Effector memory CD8-positive, alpha-beta T cell (primary cell): ENCODE measurements at places on chromosomes 12 and 14.
A peak's percentile ranks its signal among the peaks of the same experiment; 100 is the strongest.

DNA sequence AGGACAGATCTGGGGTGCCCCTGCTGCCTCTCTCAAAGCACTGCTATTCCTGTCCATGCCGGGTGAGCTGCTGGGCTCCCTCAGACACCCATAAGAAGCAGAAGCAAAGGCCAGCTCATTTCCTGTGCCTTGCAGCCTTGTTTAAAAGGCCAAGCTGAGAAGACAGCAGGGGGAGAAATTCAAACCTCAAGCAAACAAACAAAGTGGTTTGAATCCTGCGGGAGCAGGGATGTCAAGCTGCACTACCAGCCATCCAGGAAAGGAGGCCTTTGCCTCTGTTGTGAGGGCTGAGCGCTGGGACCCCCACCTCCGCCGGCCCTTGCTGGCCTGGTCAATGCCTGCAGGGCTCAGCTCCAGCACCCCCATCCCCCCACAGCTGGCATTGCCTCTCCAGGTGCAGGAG, 176.5 kb downstream of the PIWIL1 start:
- peaks cover 18% of the 10 kb centered on the region for H3K27me3 ChIP-seq
- no peak overlapping the region for H3K27ac ChIP-seq
- DNase-seq, result no peak
- no peaks in the 10 kb centered on the region for H3K4me1 ChIP-seq

GRCh38 chr14:58078068-58078467, 73.9 kb downstream of the ARMH4 start:
- DNase-seq, result no peak
- H3K27me3 ChIP-seq, result peaks cover 19% of the 10 kb centered on the region
- H3K36me3 ChIP-seq, result no peaks in the 10 kb centered on the region
- H3K4me1 ChIP-seq, result no peaks in the 10 kb centered on the region
- no peak overlapping the region for H3K4me3 ChIP-seq

GRCh38 chr14:38420048-38420447, 164.2 kb upstream of the CLEC14A start:
- no peaks in the 10 kb centered on the region for H3K27me3 ChIP-seq
- no peak overlapping the region for H3K27ac ChIP-seq
- DNase-seq, result no peak
- no peak overlapping the region for H3K4me3 ChIP-seq
- no peaks in the 10 kb centered on the region for H3K36me3 ChIP-seq

- H3K4me3 ChIP-seq, result no peak overlapping the region
- no peak for DNase-seq
Observed at GRCh38 chr12:86721713-86722397, 465.7 kb upstream of the MGAT4C start.

GRCh38 chr12:58557171-58557570, 363.1 kb downstream of the LRIG3 start:
- H3K4me3 ChIP-seq, result no peak overlapping the region
- no peak overlapping the region for H3K27ac ChIP-seq
- no peaks in the 10 kb centered on the region for H3K27me3 ChIP-seq
- no peak for DNase-seq
- H3K4me1 ChIP-seq, result no peaks in the 10 kb centered on the region

GRCh38 chr12:119565404-119565803, 28.2 kb upstream of the TMEM233 start:
- H3K36me3 ChIP-seq, result no peaks in the 10 kb centered on the region
- peaks cover 23% of the 10 kb centered on the region for H3K27me3 ChIP-seq
- DNase-seq, result no peak
- H3K4me3 ChIP-seq, result no peak overlapping the region
- H3K4me1 ChIP-seq, result no peaks in the 10 kb centered on the region
- H3K27ac ChIP-seq, result no peak overlapping the region

DNA sequence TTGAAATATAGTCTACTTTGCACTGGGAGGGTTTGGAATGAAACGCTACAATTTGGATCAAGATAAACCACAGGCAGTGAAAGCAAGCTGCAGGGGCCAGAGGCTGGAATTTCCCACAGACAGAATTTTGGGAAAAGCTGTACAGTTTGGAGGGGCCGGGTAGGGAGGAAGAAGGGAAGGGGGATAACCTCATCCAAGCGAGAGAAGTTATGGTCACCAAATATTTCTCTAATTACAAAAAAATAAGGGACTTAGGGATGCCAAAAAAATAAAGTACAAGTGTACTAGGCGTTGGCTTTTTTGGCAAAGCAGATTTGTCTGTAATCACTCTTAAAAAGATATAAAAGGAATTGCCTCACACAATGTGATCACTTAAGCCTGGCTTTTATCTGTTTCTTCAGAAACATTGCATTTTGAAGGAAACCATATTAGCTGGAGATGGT, 31.2 kb upstream of the ADGRD1 start:
- no peak overlapping the region for H3K27ac ChIP-seq
- H3K36me3 ChIP-seq, result peaks cover 4% of the 10 kb centered on the region
- H3K4me3 ChIP-seq, result no peak overlapping the region

DNA sequence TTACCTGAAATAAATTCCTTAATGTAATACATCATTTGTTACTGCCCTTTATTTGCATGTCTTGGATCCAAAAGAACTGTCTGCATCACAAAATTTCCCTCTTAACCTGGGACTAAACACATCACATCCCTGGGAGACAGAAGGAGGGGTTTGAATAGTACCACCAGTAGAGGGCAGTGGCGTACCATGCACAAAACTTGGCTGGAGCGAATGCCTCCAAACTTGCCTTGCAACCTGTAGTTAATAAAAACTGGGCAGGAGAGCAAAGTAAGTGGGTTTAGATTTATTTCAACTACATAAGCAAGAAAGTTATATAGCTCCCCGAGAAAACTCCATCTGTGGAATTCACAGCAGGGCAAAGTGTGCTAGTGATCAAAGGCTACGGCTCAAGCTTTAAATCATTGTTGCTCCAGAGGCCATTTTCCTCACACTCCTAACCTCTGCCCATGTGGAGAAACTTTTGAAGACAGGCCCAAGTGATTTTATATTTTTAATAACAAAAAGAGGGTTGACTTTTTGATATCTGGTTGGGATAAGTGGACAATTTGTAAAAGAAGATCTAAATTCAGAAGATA, 1176.7 kb upstream of the SEL1L start:
- H3K27me3 ChIP-seq, result no peaks in the 10 kb centered on the region
- H3K4me1 ChIP-seq, result no peaks in the 10 kb centered on the region
- H3K4me3 ChIP-seq, result no peak overlapping the region
- H3K27ac ChIP-seq, result no peak overlapping the region
- no peaks in the 10 kb centered on the region for H3K36me3 ChIP-seq

DNA sequence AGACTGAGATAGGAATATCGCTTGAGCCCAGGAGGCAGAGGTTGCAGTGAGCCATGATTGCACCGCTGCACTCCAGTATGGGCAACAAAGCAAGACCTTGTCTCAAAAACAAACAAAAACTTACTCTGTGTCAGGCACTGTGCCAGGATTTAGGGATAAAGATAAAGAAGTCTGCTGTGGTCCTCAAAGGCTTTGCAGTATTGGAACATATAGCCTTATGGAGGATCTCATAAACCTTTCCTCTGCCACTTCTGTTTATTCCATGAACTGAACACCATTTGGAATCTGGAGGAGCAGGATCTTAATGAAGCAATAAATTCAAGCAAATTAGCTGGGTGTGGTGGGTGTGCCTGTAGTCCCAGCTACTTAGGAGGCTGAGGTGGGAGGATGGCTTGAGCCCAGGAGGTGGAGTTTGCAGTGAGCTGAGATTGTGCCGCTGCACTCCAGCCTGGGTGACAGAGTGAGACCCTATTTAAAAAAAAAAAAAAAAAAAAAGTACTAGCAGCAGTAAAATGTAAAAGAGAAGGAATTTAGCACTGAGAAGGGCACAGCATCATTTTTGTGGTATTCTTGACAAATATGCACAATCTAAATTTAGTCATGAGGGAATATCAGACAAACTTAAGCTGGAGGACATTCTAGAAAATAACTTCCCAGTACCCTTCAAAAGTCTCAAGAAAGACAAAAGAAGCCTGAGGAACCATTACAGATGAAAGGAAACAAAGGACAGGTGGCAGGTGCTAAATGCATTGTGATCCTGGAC, 27.1 kb downstream of the BMAL2 start:
- H3K36me3 ChIP-seq, result peaks cover 3% of the 10 kb centered on the region
- DNase-seq, result no peak
- no peaks in the 10 kb centered on the region for H3K4me1 ChIP-seq
- peaks cover 8% of the 10 kb centered on the region for H3K27me3 ChIP-seq
- no peak overlapping the region for H3K27ac ChIP-seq

- DNase-seq, result no peak
- peaks cover 16% of the 10 kb centered on the region for H3K27me3 ChIP-seq
- H3K4me1 ChIP-seq, result peaks cover 22% of the 10 kb centered on the region
- no peaks in the 10 kb centered on the region for H3K36me3 ChIP-seq
- peak overlapping the region; percentile 91 for H3K4me3 ChIP-seq
Observed at GRCh38 chr12:116534311-116535121, 24.7 kb upstream of the MAP1LC3B2 start.

GRCh38 chr14:54447231-54447692, 6.1 kb upstream of the CNIH1 start:
- H3K36me3 ChIP-seq, result peaks cover 3% of the 10 kb centered on the region
- DNase-seq, result no peak
- H3K4me3 ChIP-seq, result no peak overlapping the region
- H3K4me1 ChIP-seq, result no peaks in the 10 kb centered on the region
